T47D (cell line): ENCODE measurements at places on chromosomes 1 and 21.

DNA sequence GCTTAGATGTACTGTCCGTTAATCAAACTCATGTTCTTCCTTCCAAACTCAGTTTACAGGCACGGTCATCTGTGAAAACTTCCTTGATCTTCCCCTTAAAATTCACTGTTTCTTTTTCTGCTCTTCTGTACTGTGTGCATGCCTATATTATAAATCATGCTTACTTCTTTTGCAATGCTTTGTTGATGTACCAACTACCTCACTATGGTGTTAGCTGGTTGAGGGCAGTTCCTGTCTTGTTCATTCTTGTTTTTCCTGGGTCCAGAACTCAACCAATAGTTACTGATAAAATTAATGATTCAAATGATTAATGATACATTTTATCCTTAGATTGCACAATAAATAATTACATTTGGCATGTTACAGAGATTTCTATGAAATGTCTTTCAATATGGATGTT is 163.8 kb downstream of the CHRM3 start:
- no peak for DNase-seq

DNA sequence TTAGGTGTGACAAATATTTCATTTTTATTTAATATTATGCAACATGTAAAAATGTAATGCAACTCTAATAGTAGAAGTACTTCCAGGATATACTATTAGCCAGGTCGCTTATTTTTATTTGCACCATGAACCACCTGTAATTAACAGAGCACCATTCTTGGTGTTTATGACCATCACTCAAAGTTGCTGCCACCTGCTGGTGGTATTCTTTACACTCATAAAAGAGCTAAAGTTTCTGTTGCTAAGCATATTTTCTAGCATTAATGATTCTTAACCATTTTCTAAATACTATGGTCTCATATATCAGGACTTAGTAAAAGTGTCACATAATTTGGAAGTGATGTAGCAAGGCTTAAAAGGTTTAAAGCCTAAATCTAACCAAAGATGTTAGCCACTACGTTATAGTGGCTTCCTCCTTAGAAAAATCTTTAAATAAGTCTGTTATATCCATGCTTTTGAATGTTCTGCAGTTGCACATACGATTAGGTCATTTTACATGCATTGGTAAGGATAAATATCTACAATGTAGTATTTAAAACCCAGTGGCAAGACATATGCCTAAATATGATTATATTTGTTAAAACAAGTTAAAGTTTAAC is 244.5 kb downstream of the NEGR1 start:
- peak; percentile 60 for DNase-seq

DNA sequence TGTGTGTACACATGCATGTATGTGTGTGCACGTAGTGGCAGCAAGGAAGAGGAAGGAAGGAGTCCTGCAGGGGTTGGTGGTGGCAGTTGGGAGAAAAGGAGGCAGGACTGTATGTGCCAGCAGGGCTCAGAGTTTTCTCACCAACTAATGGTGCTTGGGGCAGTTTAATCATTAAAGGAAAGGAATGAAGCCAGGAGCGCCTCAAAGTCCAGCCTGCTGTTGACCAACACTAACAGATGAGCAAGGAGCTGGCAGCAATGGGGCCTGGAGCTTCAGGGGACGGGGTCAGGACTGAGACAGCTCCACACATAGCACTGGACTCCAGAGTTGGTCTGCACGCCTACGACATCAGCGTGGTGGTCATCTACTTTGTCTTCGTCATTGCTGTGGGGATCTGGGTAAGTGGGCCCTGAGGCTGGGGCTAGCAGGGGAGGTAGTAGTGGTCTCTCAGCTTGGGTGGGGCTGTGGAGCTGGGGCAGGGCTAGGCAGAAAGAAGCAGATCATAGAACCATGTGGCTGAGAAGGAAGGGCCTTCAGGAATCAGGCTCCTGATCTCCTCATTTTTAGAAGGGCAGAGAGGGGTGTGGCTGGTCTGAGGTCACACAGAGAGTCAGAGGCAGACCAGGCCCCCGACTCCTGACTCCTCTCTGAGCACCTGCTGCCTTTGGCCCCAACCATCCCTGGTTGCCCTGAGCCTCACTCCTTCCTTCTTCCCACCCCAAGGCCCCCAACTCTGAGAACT is at the start of gene SLC5A9:
TSS of gene SLC5A9 (plus strand) at position 216 of the 742 bp plus-strand sequence. CDS start at position 237, 21 bp downstream.
- DNase-seq: no peak

DNA sequence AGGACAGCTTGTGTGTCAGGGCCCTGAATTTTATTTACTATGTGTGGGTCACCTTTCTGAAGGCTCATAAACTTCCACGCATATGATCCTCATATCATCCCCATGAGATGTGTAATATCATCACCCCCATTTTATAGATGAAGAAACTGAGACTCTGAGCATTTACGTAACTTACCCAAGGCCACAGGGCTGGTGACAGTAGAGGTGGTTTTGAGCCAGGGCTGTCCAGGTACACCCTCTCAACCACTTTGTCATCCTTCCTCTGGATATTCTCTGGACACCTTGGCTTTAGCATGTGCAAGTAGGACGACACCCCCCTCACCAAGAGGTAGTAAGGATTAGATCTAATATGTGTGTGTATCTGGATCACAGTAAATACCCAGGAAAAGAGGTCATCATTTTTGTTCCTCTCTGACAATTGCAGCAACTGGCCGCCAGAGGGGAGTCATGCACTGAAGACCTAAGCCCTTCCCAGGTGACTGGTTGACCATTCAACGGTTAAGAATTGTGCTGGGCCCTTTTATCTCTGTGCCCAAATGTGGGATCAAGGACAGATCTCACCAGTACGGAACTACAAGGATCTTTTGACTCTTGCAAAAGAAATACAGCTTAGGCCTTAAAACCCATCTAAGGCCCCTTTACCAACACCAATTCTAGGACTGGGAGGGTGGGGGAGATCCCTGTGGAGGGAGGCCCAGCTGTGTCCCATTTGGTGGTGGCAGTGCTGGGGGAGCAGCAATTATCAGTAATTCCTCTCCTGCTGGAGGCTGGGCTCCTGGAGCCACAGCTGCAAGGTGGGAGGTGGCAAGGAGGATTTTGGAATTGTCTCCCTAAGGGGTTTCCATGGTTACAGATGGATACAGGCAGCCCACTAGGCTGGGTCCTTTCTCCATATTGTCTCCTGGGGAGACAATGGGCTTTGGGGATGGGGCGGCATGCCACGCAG is 13.7 kb upstream of the E2F2 start:
- peak; percentile 79 for DNase-seq

DNA sequence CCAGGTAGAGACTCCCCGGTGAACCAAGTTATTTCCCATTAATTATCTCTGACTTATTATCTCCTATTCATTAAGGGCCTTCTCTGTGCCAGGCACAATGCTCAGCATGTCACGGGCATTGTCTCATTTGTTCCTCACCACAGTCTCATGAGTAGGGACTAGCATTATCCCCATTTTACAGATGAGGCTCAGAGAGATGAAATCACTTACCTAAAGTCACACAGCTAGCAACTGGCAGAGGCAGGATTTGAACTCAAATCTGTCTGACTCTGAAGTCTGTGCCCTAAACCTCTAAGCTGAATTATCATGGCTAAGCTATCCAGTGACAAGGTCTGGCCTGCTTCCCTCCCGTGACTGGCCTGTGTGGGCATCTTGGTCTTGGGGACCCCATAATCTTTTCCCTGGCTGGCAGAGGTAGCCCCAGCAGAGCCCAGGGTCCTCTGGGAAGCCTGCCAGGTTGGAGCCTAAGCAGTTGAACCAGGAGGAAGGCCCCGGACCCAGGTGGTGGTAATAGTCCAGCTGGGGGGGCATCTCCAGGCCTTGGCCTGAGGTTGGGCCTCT is 4.5 kb downstream of the MAP7D1 start:
- DNase-seq: no peak

DNA sequence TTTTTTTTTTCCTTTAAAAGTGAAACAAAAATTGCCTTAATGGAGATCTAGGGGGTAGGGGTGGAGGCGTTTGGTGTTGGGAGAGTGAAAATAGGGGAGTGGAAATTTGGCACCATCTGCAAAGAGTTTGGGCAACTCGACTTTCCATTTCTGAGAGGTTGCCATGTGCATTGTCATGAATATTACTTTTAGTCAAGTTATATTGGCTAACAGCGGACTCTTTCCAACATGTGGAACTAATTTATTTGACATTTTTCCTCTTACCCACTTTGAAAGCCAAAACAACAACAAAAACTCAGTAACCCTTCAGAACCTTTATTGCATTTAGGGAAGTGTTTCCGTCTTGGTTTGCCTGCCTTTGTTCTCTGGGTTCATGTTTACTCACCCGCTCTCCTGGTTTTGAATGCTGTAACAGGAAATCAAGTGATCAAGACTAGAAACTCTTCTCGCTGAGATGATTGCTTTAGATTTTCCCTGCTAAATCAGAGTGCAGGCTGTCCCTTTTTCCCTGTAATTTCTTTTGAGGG is 70.4 kb downstream of the CACHD1 start:
- DNase-seq: no peak

DNA sequence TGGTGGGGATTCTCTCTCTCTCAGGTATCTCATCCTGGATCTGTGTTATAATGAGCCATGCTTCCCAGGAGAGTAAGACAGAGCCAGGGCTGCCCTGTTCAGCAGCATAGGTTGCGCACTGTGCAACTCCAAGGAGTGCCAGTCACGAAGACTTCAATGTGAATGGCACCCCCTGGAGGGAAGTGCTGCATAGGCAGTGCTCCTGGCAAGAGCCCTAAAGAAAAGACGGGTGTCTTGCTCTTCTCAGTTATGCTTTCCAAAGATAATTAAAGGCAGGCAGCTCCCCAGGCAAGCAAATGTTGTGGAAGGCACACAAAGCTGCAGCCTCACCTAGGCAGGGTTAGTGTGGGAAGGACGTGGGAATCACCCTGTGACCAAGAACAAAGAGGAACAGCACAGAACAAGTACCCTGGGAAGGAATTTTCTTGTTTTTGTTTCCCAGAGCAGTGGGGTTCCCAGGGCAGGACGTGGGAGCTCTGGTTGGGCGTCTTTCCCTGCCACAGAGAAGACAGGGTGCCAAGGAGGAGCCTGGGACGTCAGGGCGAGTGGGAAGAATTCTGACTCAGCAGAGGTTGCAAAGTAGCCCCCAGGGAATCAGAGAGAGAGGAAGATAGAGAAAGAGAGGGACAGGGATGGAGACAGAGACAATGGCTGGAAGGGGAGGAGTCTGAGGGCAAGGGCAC is 120.9 kb downstream of the KCNN3 start:
- DNase-seq: no peak

GRCh38 chr1:224757508-224757907 is 141.4 kb downstream of the CNIH3 start:
- DNase-seq: no peak

DNA sequence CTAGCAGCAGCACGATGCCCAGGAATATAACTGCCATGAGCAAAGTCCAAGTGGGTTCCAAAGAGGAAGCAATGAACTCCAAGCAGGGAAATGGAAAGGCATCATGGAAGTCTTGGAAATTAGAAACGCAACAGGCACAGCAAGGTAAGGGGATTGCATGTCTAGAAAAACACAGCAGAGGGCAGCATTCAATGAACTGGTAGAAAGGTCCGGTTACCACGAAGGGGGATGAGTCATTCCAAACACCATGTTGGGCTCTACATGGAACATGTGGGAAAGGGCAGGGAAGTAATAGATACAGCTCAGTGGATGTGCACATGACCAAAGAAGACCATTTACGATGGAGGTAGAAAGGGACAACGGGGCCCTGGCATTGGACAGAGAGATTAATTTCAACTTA is 36.4 kb downstream of the RXRG start:
- peak; percentile 24 for DNase-seq

DNA sequence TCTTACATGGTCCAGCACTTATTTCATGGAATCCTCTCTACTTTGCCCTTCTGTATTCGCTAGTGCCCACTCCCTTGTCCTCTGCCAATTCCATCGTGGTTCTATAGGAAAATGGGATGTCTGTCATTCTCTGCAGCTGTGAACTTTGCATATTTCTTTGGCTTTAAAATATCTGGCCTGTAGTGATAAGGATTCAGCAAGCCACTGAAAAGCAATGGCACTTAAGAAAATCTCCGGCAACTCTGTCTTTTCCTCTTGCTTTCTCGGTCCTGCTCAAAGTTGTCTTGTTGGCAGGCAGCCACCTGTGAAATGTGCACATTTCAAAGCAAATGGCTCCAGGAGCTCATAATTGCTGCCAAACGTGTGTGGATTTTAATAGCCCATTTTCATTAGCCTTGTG is 91.8 kb downstream of the CHD1L start:
- DNase-seq: no peak

GRCh38 chr1:156004843-156005584 is 15.7 kb downstream of the SSR2 start:
- peak; percentile 53 for DNase-seq

GRCh38 chr1:152036267-152037216 is at the start of gene S100A11:
S100A11 (minus strand) TSS chr1:152037004; CDS start chr1:152036915, 89 bp downstream.
- DNase-seq: peak; percentile 85

- DNase-seq: no peak
Measured at GRCh38 chr1:114750780-114751179, 7.0 kb downstream of the CSDE1 start.
